ENCODE measurements at places on chromosomes 5 and 9.

GRCh38 chr9:91654527-91654926, 230.9 kb upstream of the NFIL3 start:
- DNase-seq = no peak

DNA sequence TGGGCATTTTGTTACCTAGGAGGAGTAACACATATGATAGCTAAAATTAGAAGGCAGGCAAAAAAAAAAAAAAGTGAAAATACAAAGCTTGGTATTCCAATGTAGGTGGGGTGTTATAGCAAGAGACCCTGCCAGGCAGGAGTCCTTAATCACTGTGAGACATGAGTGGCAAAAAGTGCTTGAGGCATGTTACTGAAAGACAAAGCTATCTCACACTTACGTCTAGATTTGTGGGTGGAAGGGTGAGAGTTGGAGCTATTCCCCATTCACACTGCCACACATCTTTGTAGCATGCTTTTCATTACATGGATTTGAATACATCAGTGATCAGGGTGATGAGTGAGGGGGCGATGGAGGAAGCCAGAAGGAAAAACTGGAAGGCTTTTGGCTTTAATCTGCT, 2.6 kb upstream of the PLPPR1 start:
- no peak for DNase-seq

DNA sequence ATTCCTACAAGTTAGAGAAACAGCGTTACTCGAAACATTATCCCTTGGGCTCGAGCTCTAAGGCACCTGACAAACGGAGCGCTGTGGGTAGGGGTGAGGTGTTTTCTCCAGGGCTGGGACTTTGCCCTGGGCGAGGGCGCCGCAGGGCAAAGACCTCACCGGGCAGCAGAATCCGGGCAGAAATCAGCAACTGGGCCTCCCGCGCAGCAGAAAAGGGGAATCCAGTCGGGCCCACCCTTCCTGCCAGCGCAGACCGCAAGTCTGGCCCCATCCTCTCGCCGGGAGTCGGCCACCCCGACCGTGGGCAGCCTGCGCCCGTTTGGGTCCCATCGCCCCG, 430 bp upstream of the MSH3 start:
- no peak for DNase-seq

- no peak for DNase-seq
Measured at GRCh38 chr5:132714456-132715307, 22.7 kb downstream of the KIF3A start.

- no peak for DNase-seq
Measured at GRCh38 chr5:136776022-136776927, 410.9 kb upstream of the TRPC7 start.

- DNase-seq = no peak
Measured at GRCh38 chr9:92666236-92666635, 3.7 kb downstream of the IPPK start.

GRCh38 chr5:55868846-55869245, 17.7 kb downstream of the IL31RA start:
- DNase-seq = peak; percentile 50

DNA sequence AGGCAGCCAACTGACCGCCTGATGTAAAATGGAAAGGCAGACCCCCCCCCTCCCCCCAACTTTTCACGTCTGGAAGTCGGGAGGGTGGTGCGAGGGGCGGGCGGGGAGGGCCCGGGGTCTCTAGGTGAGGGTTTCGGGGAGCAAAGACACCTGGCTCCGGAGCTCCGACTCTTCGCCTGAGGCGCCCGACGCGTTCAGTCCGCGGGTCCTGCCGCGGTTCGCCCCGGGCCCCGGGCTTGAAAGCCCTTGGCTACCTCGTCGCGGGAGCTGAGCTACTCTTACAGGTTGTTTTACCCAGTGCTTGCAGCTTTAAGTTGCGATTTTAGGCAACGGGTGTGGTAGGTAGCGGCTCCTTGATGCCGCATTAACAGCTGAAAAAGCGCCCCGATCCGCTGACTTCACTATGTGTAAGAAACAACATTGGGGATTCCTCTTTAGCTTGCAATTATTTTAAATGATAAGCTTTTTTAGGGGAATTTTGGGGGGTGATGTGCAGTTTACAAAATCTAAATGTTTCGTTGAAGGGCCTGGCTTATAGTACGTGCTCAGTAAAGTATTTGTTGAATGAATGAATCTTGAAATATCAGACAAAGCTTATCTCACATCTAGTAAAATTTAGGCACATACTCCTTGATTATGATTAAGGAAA, 722 bp downstream of the CDC42SE2 start:
- peak; percentile 44 for DNase-seq

- no peak for DNase-seq
Measured at GRCh38 chr5:159101685-159102084, 2.0 kb upstream of the EBF1 start.

GRCh38 chr5:135106610-135107471, 72.8 kb upstream of the PITX1 start:
- no peak for DNase-seq

DNA sequence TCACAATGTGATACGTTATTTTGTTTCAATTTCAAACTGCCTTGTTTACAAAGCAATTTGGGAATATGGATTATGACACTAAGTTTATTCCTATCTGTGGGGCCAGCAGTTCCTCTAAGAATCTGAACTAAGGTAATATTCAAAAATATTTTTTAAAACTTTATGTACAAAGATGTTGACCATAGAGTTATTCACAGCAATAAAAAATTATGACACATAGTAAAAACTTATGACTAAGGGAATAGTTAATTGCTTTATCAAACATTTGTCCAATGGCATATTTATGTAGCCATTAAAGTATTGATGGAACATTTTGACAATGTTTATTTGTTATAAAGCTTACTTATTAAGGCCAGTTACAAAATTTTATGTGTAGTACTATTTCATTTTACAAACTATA, 73.4 kb upstream of the FREM1 start:
- DNase-seq = no peak

DNA sequence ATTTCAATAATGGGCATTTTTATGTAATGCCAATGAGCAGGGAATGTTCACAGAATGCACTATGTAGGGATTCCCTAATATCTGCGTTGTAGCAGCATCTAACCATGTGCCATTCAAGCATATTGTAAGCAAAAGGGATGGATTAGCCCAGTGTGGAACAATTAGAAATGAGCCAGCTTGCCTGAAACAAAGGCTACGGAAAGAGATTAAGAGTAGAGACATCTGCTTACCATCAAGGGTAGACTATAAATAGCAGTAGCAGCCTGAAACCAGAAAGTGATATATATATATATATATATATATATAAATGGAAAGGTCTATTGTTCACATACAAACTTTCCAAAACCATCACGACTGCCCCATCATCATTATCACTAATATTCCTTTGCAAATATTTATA, 31.9 kb upstream of the CEP120 start:
- DNase-seq = no peak

- no peak for DNase-seq
Measured at GRCh38 chr5:93236807-93237421, 344.1 kb downstream of the NR2F1-AS1 start.

- DNase-seq = no peak
Measured at GRCh38 chr5:142095651-142096330, 12.8 kb upstream of the NDFIP1 start.

GRCh38 chr5:176526462-176526861, 10.7 kb downstream of the RNF44 start:
- no peak for DNase-seq

GRCh38 chr5:139852696-139853095, 57.1 kb downstream of the PSD2 start:
- DNase-seq = no peak

DNA sequence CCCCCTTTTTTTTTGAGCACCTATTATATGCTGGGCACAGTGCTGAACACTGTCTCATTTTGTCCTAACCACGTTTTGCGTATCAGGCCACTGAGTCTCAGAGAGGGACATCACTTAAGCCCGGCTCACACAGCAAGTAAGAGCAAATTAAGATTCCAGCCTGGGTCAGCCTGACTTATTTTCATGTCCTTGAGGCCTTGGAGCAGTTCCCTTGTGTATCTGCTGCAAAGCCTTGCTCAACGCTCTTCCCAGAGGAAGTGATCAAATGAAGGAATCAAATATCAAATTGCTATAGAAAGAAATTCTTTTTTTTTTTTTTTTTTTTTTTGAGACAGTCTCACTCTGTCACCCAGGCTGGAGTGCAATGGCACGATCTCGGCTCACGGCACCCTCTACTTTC, 30.7 kb downstream of the ERGIC1 start:
- DNase-seq = no peak

DNA sequence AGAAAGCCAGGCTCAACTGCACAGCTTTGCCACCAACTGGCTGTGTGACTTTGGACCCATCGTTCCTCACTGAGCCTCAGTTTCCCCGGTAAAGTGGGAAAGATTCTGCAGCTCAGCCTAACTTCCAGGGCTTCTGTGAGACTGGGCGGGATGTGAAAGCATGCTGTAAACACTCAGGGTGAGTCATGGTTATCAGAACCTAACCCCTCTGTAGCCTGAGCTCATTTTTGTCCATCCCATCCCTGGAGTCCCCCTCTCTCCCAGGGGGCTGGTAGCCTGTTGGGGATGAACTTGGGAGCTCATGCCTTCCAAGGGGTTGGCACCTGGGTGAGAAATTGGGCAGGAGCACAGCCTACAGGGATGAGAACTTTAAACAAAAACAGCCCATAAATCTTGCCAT, 2.3 kb downstream of the CCDC69 start:
- no peak for DNase-seq

DNA sequence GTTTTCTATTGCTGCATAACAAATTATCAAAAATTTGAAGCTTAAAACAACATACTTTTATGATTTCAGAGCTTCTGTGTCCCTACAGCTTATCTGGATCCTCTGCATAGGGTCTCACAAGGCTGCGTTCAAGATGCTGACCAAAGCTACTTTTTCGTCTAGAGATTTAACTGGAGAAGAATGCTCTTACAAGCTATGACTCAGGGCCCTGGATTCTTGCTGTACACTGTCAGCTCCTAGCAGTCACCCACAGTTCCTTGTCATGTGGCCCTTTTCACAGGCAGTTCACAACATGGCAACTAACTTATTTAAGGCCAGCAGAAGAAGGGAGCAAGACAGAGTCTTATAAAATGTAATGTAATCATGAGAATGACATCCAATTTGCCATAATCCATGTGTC, 70.8 kb upstream of the FAM174A start:
- no peak for DNase-seq

DNA sequence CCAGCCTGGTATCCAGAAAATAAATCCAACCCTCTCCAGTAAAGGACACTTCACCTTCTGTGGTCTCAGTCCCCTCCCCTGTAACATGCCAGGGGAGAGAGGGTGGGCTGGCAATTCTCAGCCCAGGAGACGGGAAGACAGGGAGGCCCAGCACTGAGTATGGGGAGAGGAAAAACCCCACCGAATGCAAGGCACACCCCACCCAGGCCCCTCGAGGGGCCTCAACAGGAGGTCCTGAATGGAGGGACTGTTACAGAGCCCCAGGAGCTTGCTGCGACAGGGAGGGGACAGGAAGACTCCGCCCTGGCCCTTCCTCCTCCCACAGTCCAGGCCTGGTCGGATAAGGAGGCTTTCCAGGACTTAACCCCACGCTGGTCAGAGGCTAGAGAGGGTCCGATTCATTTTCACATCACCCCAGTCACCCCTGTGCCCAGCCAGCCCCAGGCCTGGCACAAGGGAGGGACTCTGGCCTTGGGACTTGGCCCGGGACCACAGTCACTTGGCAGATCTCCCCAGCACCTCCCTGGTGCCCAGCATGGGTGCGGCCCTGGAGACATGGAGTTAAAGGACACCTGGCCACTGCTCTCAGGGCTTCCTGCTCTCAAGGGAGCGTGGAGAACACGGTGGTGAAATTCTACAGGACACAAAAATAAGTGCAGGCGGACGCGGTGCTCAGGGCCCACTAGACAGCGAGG, 44.9 kb upstream of the STXBP1 start:
- no peak for DNase-seq

- DNase-seq = no peak
Measured at GRCh38 chr5:72248410-72248981, 71.5 kb downstream of the MRPS27 start.

GRCh38 chr5:6082685-6083084, 295.7 kb downstream of the MED10 start:
- no peak for DNase-seq

GRCh38 chr5:94508461-94509148, 109.8 kb downstream of the KIAA0825 start:
- no peak for DNase-seq

GRCh38 chr9:82757924-82758323, 305.0 kb downstream of the RASEF start:
- DNase-seq = no peak

GRCh38 chr5:143168171-143168741, 235.2 kb downstream of the NR3C1 start:
- no peak for DNase-seq

- DNase-seq = no peak
Measured at GRCh38 chr5:180366326-180366725, 13.2 kb upstream of the GFPT2 start.

DNA sequence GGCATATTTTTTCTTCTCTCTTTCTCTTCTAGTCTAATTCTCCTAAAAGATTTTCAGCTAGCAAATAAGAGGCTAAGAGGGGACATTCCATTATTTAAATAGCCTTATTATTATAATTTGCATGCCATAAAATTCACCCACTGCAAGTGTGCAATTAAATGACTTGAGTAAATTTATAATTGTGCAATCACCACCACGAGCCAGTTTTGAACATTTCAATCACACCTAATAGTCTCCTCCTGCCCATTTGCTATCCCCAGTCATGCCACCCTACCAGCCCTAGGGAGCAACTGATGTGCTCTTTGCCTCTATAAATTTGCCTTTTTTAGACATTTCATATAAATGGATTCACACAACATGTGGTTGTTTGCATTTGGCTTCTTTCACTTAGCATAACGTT, 12.0 kb upstream of the SLC36A2 start:
- DNase-seq = no peak

- no peak for DNase-seq
Measured at GRCh38 chr5:158155067-158155466, 296.1 kb upstream of the CLINT1 start.

DNA sequence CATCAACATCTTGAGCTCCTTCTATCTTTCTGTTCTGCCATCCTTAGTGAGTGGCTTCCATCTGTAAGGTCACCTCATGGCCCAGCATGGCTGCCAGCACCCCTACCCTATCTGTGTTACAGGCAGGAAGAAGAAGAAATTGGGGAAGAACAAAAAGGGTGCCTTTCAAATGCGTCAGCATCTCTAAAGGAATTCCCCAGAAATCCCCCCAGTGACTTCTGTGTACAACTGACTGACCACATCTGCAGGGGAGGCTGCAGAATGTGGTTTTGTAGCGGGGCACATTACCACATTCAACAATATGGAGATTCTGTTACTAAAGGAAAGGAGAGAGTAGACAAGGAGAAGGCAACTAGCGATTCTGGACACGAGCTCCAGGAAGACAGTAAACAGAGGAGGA, 40.1 kb downstream of the ALG2 start:
- DNase-seq = no peak

GRCh38 chr5:81852291-81853029, 101.6 kb upstream of the SSBP2 start:
- DNase-seq = no peak

GRCh38 chr9:93258818-93259489, 75.0 kb downstream of the WNK2 start:
- no peak for DNase-seq

- DNase-seq = no peak
Measured at GRCh38 chr5:67194166-67194565, 2.4 kb downstream of the CD180 start.

- no peak for DNase-seq
Measured at GRCh38 chr9:20286154-20286700, 336.1 kb downstream of the MLLT3 start.
